ENCODE measurements at places on chromosomes 5 and 9. TPM values are rescaled to one million over a fixed set of nuclear protein-coding genes. Genes with fewer than 3 reads are reported as not detected.

DNA sequence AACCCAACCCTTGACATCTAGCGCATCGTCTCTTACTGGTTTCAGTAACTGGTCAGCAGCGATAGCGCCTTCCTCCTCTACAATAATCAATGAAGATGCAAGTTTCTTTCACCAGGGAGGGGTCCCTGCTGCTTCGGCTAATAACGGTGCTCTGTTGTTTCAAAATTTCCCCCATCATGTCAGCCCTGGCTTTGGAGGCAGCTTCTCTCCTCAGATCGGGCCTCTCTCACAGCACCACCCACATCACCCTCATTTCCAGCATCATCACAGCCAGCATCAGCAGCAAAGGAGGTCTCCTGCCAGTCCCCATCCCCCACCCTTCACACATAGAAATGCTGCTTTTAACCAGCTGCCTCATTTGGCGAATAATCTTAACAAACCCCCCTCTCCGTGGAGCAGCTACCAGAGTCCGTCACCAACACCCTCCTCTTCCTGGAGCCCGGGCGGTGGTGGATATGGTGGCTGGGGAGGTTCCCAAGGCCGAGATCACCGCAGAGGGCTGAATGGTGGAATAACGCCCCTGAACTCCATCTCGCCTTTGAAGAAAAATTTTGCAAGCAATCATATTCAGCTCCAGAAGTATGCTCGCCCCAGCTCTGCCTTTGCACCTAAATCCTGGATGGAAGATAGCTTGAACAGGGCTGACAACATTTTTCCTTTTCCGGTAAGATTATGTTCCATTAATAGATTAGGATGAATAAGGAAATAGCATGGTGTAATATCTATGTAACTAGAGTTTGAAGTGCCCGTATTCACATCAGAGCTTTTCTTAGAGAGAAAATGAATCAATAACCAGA lies 2.2 kb downstream of the CPEB4 start:
- DNase-seq, result no peak

The SHOC1 gene
- polyA plus RNA-seq, result 0.95 TPM

DNA sequence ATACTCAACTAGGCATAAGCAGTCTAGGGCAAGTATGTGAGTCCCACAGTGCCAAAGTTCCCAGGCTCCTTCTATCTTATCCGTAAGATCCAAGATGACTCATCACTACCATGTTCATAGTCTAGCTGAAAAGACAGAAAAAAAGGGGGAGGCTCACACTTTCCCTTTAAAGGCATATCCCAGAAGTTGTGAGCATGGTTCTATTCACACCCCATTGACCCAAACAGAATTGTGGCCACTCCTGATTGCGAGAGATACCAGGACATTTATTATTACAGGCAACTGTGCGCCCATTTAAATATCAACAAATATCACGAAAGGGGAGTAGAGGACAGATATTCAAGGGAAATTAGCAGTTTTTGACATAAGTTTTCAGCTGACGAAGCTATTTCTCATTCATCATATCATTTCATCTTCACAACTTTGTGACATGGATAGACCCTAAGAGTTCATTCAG lies 8.1 kb upstream of the PFDN1 start:
- no peak for DNase-seq

DNA sequence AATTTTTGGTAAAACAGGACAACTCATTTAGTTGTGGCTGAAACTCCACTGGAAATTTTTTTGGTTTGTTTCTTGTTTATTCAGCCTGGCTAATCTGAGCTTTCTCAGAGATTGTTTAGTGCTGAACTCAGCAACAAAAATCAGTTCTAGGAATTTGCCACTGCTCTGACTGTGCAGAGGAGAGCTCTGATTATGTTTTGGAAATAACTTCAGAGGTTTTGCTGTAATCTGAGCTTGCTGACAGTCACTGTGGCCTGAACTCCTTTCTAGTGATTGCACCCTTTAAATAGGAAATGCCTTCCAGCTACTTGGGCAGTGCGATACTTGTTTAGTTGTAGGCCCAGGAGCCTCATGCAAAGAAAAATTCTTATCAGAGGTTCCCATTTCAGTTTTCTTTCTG lies 60.2 kb downstream of the OSTF1 start:
- DNase-seq, result peak; percentile 3

DNA sequence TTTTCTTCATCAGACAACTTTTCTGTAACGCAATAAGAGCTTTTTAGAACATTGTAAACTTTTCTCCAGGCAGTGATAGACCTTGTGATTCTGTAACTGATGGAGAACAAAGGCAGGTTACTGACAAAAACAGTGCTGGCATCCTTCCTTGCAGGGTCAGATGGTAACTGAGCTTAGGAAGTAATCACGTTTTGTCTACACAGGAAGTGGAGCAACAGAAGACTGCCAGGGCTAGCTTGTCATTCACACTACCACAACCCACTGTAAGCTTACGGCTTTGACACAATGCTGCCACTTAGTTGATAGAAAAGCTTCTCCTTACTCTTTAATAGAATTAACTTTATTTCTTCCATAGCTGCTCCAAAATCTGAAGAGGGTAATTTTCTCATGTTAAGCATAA lies 46.8 kb downstream of the FBN2 start:
- DNase-seq, result no peak

DNA sequence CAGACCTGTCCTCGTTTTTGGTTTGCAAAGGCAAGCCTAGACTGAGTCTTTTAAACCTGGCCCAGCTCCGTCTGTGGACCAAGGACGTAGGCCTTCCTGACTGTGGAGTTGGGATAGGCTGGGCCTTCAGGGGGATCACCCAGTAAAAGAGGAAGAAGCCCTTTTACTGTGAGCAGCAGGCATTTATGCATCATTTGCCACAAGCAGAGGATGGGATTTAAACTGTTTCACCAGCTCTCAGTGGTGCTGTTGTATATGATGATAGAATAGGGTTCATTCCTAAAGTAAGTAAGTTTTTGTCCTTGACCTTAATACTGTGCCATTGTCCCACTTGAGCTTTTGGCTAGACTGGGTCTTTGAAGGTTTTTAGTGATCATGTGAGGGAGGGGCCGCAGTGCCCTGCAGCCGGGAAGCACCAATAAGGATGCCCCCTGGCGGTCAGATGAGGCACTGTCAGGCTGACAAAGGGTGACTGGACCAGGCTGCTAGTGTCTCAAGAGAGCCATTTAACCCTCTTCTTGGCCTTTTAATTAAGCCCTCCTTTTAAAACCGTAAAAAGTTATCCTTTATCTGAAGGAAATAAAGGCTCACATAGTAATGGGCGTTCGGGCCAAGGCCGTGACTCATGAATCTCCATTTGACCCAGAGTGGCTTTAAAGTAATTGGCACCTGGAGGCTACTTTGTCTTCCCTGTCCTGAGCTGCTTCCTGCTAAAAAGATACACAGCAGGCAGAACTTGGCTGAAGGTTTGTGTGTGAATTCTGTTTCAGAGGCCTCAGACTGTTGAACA lies 74.0 kb downstream of the UBAP1 start:
- DNase-seq, result peak; percentile 28

- no peak for DNase-seq
These were observed 80.4 kb upstream of the CDH6 start for GRCh38 chr5:31113101-31113500.

DNA sequence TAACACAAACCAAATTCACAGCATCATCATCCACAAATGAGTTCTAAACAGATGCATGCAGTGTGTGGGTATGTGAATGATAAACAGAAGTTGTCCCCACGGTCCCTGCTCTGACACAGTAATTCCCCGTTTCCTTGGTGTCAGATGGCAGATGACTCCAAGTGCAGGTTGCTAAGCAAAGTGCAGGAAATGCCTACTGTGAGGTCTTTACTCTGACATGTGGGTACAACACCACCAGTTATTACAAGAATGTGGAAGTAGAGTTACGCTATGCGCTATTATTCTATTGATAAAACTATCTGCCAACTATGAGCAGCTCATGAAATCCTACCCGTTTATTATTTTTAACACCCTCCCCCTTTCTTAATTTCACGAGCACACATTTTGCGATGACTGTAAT lies 448.9 kb downstream of the BNC2 start:
- DNase-seq, result no peak

The CARTPT gene
- not detected for polyA plus RNA-seq

GRCh38 chr5:174606646-174607045 lies 117.7 kb upstream of the MSX2 start:
- DNase-seq, result no peak

The WHRN gene
- polyA plus RNA-seq, result 18.1 TPM

The UGT3A1 gene
- 114 TPM for polyA plus RNA-seq

The PCDHA13 gene
- 0.03 TPM for polyA plus RNA-seq

- no peak for DNase-seq
These were observed 53.5 kb upstream of the IL7R start for GRCh38 chr5:35803191-35803651.

DNA sequence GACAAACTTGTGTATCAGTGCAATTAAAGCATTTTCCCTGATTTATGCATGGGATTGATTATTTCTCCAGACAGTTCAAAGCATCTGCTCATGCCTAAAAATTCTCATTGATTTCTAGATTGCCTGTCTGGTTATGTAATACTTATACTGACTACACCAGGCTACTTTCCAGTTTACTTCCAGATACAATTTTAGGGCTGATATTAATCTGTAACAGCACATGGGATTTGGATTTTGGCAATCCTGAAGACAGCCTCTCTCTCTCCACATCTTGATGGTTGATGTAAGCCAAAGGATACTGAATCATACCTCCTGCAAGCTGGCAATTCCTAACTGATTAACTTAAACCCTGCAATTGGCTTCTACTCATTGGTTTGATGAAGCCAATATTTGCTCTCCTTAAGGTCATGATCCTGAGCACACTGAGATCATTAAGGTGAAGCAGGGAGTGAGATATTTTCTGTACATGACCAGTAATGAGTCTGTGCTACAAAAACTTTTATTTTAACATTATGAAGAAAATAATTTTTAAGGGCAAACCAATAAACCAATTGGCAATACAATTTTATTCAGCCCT lies 25.7 kb upstream of the FBXL7 start:
- no peak for DNase-seq

The MSX2 gene
- 0.66 TPM for polyA plus RNA-seq

DNA sequence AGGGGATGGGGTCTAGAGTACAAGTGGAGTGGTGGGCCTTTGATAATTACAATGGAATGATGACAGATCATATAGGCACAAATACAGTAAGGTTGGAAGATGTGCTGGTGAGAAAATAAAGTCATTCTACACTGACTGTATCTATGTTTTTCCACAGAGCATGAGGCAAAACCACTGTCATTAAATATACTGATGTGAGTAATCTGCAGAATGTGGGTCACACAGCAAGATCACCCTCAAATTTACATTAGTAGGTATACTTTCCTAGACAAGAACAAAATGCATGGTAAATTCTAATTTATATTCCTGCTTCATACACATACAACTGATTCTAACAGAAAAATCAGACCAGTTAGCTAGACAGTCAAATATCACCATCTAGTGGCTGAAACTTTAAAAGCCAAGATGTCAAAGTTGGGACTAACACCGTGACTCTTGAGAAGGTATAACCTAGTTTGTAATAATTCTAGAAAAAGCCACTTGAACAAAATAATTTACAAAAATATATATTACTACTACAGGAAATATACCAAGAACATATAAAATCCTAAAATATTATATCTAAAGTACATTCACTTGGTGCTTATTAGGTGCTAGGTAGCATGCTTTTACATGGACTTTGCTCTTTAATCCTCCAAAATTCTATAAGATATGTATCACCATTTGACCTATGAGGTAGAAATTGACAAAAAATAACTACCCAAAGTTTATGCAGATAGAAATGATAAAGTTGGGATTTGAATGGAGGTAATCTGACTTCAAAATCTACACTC lies 19.5 kb downstream of the TTC33 start:
- no peak for DNase-seq

- DNase-seq, result no peak
These were observed 37.9 kb downstream of the ZFR start for GRCh38 chr5:32406650-32407049.

DNA sequence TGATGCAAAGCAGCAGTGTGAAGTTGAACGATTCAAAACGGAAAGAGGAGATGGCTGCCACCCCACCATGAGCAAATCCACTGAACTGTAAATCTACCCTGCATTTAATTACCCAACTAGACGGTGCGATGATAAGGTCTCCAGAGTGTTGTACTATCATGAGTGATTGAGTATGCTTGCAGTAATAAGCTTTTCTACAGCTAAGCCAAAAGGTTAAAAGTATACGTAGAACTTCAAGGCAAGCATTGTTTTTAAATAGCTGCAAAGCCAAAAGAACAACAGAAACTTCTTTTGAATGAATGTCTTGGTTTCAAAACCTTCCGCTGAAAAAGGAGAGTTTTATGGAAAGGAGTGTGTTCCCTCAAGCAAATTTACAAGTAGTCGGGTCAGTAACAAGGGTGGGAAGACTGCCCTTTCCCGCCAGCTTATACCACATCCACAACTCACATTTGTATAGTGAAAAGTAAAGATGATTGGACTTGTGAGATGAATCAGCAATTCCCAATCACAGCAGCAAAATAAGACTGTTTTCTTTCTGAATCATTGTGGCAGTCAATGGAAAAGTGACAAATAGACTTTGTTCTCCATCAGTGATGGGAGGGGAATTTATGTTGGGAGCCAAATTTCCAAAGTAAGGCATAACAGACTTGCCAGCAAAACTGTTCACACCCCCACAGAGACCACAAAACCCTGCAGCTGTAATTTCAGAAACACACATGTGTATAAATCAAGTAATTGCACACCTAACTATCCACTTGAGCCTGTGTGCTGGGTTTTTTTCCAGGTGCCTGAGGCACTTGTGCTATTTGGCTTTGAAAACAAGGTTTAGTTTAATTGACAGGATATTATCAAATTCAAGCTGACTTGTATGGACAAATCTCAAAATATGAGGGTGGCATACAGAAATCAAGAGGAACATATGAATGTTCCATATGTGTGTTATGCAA lies 407.7 kb upstream of the GRAMD2B start:
- DNase-seq, result peak; percentile 56

DNA sequence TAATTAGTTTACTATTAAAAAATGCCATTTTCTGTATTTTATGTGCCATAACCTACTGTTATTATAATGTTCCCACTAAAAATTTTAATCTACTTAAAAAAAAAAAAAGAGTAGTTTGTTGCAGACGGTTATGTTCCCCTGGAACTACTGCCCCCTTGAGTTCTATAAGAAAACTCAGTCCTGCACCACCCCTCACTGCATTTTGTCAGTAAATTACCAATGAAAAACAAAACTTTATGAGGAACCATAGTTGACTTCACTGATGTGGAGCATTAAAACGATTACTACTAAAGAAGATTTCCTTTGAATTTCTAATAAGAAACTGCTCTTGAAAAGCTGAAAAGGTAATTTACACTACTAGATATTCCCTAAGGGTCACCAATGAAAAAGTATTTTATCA lies 288.7 kb downstream of the FBXL17 start:
- no peak for DNase-seq

- DNase-seq, result no peak
These were observed 103.5 kb downstream of the RNF180 start for GRCh38 chr5:64269164-64269563.

DNA sequence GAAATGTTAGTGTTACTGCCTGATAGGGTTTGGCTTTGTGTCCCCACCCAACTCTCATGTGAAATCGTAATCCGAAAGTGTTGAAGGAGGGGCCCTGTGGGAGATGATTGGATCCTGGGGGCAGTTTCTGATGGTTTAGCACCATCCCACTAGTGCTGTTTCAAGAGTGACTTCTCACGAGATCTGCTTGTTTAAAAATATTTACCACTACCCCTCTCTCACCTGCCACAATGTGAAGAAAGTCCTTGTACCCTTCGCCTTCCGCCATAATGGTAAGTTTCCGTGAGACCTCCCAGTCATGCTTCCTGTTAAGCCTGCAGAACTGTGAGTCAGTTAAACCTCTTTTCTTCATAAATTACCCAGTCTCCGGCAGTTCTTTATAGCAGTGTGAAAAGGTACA lies 2.6 kb upstream of the RFX3 start:
- DNase-seq, result no peak

The ZNF879 gene
- polyA plus RNA-seq, result 8.5 TPM
